ENCODE measurements at places on chromosomes 4 and X.

DNA sequence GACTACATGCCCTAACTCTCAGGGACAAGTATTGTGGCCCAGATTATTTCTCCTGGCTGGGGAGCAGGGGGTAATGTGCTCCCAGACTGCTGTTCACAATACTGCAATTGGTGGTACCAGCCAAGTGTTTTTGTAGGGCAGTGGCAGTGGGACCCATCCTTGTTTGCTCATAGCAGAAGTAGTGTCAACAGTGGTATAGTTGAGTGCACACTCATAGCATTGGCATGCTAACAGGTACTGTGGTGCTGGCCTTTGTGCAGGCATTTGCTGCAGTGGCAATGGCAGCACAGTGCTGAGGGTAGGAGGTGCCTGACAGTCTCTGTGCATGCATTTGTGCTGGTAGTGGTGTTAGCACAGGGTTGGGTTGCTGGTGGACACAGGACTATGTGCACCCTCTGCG, 995.0 kb downstream of the SH3BGRL start:
- DNase-seq = no peak

DNA sequence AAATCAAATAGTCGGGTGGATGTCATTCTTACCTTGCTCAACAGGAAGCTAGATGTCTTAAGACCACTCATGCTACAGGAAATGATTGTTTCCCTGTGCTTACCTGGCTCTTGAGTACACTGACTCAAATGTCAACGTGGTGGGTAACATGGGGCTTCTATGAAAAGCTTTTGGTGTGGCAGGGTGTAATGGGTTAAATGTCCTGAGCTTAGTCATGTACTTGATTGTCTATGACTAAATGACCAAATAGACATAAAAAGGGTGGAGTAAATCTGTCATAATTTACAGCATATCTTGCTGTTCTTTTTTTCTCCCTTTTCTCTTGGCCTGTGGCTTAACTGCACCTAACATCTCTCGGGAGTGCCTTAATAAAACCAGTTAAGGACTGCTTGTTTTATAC, 44.9 kb downstream of the CCNG2 start:
- DNase-seq = no peak

DNA sequence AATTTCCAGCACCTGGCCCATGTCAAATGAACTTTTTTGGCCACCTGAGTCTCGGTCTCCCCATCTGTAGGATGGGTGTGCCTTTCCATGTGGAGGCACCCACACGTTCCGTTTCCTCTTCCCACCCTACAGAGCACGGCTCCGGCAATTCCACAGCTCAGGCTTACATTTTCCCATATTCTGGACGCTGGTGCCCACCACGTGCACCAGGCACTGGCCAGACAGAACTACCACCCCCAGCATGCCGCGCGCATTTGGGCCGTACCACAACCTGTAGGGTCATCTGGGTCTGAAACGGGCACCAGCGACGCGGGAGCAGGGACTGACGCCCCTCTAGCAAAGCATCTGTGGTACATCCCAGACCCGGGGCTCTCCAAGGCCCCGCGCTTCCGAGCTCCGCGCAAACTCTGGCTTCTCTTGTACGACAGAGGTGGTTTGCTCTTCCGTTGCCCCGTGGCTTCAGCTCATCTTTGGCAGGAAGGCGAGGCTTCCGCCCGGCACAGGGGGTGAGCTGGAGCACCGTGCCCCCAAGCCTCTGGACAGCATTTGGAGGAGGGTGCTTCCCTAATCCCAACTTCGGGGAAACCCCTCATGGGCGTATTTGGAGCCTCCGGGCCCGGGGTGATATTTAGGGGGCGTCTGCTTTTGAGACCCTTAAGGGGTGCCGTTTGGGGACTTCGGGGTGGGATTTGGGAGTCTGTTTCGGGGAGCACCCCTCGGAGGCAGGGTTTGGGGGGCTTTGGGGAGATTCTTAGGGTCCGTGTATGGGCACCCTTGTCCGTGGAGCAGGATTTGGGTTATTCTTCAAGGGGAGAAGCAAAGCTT, 3.0 kb upstream of the UBA1 start:
- DNase-seq = peak; percentile 82

- no peak for DNase-seq
These were observed 776.6 kb upstream of the LCORL start for GRCh38 chr4:18798123-18798522.

GRCh38 chr4:54572152-54572542, 85.6 kb upstream of the KIT start:
- DNase-seq = no peak

GRCh38 chr4:95027905-95028618, 270.3 kb downstream of the BMPR1B start:
- no peak for DNase-seq

DNA sequence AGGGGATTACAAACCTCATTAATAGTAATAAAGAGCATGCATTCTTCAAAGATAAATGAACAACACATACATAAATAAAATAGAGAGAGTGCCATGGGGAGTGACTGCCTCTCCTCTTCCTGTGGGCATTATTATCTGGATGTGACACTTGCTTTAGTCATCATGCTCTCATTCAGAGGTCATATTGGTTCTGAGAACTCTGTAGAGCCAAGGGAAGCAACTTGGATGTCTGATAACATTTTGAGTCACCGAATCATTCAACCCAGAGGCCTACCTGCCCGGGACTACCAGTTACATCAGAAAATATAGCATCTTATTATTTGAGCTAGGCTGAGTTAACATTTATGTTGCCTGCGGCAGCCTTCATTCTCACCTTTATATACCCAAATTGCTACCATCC, 489.5 kb downstream of the STIM2 start:
- DNase-seq = no peak

- no peak for DNase-seq
These were observed 62.5 kb downstream of the TBCK start for GRCh38 chr4:106253364-106254129.

DNA sequence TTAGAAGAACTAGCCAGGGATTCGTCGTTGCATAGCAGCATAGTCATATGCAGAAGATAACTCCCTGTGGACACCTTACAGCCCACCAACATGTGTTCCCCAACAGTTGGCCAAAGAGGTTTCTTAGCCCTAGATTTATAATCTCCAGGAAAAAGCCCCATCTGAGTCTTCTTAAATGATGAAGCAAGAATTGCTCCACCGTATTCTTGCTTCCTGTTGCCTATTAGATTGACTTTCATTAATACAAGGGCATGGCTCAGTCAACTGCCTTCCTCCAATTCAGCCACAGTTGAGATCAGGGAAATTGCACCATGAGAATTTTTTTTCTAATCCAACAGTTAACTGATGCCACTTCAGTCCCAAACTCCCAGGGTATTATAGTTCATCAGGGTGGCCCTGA, 5.2 kb upstream of the AFF2 start:
- no peak for DNase-seq

DNA sequence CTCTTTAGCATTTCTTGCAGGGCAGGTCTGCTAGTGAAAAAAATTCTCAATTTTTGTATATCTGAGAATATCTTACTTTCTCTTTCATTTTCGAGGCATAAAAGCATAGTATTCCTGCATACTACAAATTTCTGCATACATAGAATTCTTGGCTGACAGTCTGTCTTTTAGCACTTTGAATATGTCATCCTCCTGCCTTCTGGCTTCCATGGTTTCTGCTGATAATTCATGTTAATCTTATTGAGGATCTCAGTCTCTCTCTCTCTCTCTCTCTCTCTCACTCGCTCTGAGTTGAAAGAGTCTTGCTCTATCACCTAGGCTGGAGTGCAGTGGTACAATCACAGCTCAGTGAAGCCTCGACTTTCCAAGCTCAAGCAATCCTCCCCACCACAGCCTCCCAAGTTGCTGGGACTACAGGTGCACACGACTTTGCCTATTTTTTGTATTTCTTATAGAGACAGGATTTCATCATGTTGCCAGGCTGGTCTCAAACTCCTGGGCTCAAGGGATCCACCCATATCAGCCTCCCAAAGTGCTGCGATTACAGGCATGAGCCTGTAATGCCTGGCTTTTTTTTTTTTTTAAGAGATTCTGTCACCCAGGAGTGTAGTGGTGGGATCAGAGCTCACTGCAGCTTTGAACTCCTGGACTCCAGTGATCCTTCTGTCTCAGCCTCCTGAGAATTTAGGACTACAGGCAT, 161.3 kb downstream of the FNIP2 start:
- no peak for DNase-seq

GRCh38 chrX:95860127-95860526, 824.5 kb upstream of the DIAPH2 start:
- no peak for DNase-seq

- DNase-seq = no peak
These were observed 6.7 kb upstream of the PPID start for GRCh38 chr4:158729716-158730559.

DNA sequence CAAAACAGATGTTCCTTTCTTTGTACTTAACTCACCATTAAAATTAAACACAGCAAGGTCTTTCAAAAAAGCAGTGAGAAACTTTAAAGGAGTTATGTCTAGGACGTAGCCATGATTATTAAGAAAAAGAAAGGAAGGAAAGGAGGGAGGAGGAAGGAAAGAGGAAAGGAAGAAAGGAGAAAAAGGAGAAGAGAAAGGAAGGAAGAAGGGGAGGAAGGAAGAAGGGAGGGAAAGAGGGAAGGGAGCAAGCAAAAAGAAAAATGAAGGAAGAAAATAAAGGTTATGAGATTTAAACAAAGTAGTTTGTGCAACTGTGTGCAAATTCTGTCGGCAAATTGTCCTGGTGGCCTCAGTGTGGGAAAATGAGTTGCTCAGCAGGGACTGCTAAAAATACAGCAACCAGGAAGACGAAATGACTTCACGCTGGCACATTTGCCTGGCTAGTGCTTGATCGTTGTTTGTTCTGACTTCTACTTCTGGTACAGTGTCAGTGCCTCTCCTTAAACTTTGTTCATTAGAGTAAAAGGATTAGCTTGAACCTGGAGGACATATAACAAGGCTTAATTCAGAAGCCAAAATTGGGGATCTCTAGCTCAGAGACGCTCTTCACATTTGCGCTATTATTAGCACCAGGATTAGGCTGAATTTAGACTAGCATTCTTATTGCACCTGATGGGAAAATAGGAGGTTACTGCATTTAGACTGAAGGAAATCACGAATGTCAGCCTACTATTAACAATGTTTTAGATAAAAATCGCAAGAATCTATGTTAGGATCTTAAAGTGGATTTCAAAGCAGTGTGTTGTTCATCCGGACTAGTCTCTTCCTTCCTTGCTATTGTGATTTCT, 81.2 kb downstream of the DCK start:
- no peak for DNase-seq

DNA sequence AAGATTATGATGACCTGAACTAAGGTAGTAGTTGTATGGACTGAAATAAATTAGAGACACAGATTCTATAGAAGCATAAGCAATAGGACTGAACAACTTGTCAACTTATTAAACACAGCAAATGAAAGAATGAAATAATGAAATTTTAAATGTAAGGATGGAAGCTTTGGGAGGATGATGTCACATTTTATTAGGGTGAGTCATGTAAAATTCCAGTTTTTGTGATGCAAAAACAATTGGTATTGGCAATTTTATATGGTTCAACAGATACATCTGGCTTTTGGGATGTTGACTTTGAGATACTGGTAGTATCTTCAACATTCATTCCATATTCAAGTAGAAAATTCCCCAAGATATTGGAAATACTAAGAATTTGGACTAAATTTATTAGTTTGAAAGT, 72.7 kb upstream of the IL15 start:
- DNase-seq = no peak

DNA sequence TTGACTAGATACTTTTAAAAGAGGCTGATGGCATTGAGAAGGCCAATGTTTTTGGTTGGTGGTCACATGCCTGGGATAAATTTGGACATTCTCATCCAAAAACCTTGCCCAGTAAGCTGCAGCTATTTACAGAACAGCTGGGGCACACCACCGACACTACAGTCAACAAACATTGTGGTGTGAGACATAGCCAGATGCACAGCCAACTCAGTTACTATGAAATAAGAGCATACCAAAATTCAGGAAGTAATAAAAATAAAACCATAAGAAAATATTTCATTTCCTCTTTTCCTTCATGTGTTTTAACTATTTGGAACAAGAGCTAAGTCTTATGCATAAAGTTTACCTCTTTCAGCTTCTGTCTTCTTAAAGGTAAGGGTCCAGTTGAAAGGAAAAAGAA, 8.8 kb downstream of the PPM1K start:
- no peak for DNase-seq

Data from NCI-H2171 (cell line).